Right lung (tissue), 10 donors: ENCODE measurements at places on chromosomes 12 and 14.
A peak's percentile ranks its signal among the peaks of the same experiment; 100 is the strongest.

- no peak for DNase-seq
Measured at GRCh38 chr14:100849115-100849781, 23.3 kb downstream of the MEG3 start.

GRCh38 chr12:115452751-115453281 is 768.8 kb upstream of the TBX3 start:
- DNase-seq = no peak

DNA sequence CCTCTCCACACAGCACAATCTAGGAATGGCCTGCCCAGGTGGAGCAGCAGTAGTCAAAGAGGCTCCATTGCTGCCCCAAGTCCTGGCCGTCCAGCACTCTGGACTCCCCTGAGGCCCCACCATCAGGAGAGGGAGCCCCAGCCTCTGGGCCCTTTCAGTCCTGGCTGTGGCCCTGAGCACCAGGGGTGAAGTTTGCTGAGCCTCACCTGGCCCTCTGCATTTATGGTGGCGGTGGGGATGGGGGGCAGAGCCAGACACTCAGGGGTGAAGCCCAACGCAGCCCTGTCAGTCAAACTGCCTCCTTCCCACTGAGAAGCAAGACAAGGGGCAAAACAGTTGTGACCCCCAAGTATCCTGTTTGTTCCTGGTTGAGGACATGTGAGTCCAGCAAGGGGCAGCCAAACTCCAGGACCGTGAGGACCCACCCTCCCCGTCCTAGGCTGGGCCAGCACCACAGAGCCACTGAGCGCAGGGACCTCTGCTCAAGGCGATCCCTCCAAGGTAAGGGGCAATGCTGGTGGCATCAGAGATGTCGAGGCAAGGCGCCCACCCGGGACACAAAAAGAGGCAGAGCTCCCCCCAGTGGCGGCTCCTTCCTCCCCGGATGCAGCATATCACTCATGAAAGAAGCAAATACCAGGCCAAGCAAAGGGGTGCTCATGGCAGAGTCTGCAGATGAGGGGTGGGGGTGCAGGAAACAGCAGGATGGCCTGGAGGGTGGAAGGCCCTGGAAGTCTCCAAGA is 4.8 kb upstream of the AMN start:
- DNase-seq = peak; percentile 31

DNA sequence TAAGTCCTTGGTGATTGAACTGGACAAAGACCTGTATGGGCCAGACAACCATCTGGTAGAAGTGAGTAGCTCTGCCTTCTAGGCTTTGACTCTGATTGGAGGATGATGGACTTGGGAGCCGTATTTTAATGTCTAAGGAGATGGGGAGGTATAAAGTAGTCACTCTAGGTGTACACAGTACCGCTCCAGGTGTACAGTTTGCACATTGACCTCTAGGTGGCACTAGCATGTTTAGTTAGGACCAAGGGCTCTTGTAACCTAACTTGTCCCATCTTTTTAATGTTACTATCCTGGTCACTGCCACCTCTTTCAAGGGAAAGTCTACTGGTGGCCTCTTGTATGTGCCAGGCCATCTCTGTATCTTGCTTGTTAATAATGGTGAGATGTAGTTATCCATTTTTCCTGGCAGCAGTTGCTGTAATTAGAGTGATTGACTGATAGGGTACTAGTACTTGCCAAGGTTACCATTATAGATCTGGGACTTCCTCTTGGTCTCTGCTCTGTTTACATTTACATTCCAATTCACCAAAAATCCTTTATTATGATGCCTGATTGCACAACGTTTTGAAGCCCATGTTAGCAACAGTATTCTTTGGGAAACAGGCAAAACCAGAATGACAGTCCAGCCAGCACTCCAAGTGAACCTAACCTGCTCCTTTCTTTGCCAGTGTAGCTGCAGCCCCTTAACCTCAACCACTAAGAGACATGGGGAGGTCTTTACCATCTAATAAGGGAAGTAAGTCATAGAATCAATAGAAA is 3.6 kb downstream of the SMARCD1 start:
- no peak for DNase-seq

GRCh38 chr12:112590281-112590680 is 171.5 kb downstream of the PTPN11 start:
- DNase-seq = no peak

DNA sequence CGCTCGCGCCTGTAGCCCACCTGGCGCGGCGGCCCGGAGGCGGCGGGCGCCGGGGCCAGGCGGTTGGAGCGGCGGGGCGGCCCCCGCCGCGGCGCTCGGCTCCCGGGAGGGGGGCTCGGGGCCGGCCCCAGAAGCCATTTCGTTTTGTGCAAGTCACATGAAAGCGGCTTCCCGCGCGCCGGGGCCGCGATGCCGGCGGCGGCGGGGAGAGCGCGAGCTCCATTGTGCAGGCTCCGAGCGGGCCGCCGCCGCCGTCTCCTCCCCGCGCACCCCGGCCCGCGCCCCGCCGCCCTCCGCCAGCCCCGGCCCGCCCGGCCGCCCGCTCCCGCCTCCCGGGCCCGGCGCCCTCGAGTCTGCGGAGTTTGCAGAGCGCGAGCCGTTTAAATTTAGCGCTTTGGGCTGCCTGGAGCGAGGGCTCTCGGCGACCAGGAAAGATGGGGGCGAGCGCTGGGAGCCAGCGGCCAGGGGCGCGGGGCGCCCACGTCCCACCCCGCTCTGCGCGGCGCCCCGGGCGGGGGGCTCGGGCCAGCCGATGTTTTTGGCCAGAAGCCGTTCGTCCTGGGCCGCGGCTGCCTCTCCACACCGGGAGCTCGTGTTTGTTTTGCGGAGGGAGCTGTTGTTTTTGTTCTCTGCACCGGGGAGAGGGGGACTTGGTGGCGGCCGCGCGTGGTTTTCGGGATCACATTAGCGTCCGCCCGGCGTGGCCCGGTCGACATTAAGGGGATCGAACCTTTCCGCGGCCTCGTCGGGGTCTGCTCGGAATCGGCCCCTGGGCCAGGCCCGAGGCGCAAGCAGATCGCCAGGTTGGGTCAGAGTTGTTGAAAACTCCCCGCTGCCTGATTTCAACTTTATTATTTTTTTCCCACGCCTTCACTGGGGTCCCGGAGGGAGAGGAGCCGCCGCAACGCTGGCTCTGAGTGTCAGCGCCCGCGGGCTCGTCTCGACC is 982 bp downstream of the BCL7A start:
- DNase-seq = no peak

- no peak for DNase-seq
Measured at GRCh38 chr12:48009471-48009870, 5.2 kb upstream of the COL2A1 start.

DNA sequence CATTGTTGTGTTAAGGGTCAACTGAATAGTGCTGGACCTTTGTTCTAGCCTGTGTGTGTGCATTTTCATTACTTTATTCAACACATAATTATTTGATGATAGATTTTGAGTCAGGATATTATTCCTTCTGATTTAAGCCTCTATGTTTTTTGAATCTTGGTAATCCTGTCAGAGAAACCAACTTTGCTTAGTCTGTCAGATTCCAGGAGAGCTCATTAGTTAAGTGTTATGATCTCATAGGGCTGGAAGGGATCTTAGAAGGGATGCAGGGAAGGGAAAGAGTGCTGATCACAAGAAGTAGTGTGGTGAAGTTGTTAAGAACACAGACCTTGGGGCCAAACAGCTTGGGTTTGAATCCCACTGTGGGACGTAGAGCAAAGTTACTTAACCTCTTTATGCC is 52.9 kb downstream of the SCN8A start:
- no peak for DNase-seq

- no peak for DNase-seq
Measured at GRCh38 chr12:93868771-93869170, 191.6 kb downstream of the CRADD start.

DNA sequence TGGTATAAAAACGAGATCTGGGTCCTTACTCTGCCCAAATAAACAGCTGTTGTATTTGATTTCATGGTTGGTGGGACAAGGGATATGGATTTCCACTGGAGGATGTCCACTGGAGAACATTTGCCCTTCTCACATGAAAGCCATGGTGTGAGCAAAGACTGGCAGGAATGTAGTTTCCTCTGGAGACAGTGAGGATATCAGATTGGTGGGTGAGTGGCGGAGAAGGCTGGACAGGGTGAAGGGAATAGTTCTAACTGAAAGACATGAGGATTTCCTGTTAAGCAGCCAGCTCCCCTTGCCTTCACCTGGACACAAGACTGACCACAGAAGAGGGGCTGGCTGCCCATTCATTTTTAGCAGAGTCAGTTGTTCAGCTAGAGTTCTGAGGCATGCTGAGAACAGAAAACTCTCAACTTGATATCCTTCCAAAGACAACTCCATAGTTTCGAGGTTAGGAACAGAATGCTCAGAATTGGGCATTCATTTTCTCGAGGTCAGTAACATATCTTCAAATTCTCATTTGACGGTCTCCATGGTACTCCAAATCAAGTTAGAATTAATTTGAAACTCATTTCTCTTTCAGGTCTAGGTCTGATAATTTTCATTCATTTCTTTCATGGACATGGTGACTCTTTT is 365.7 kb downstream of the LRIG3 start:
- no peak for DNase-seq

GRCh38 chr14:71214241-71214640 is 307.0 kb downstream of the PCNX1 start:
- DNase-seq = no peak

DNA sequence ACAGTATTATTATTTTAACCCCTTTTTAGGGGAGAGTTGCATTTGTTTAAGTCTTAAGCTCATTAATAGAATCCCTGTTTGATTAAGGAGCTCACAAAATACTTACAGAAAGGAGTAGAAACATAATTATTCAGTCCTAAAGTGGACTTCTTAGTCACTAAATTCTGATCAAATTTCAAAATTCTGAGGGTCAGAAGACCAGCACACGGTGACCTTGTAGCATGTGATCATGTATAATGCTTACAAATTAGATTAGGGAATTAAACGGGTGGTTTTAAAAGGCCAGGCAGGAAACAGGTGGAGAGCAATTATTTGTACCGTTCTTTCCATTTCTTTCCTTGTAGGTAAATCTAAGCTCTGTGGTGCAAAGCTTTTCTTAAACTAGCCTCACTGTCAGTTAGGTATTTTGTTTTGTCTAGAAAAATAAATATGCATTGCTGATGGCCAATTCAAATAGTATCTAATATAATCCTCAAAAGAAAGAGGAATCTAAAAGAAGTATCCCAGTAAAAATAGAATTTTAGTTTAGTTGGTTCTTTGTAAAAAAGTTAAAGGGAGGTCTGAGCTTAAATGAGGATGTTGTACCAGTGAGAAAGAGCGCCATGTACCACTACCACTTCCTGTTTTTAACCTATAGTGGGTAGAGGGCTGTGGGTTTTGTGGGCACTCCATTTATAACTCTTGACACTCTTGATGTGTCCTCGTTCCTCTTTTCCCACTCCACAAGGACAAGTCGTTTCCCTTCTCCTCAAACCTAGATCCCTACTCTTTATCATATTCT is 51.1 kb downstream of the SLC38A1 start:
- no peak for DNase-seq

GRCh38 chr14:85233756-85234155 is 296.2 kb upstream of the FLRT2 start:
- no peak for DNase-seq

- no peak for DNase-seq
Measured at GRCh38 chr14:74514471-74514941, 20.9 kb downstream of the ISCA2 start.

DNA sequence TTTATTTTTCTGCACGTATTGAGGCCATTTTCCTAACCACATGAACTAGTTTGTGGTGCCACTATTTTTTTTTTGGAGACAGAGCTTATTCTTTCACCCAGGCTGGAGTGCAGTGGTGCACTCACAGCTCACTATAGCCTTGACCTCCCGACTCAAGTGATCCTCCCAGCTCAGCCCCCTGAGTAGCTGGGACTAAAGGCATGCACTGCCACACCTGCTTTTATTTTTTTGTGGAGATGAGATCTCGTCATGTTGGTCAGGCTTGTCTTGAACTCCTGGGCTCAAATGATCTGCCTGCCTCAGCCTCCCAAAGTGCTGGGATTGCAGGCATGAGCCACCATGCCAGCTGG is 60.1 kb downstream of the DIP2B start:
- no peak for DNase-seq

- DNase-seq = no peak
Measured at GRCh38 chr12:62698701-62699101, 232.1 kb downstream of the MON2 start.

- DNase-seq = no peak
Measured at GRCh38 chr12:31267966-31268365, 58.0 kb downstream of the SINHCAF start.

DNA sequence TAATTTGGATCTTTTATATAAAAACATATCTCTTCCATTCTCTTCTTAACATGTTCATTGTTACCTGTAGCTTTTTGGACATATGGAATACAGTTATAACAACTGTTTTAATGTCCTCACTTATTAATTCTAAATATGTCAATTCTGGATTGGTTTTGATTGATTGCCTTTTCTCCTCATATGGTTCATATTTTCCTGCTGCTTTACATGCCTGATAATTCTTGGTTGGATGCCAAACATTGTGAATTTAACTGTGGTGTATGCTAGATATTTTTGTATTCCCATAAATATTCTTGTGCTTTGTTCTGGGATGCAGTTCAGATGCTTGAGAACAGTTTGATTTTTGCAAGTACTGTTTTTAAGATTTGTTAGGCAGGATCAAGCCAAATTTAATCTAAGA is 10.8 kb downstream of the C14orf132 start:
- no peak for DNase-seq

GRCh38 chr12:1769809-1770494 is 50.4 kb upstream of the LRTM2 start:
- DNase-seq = no peak

DNA sequence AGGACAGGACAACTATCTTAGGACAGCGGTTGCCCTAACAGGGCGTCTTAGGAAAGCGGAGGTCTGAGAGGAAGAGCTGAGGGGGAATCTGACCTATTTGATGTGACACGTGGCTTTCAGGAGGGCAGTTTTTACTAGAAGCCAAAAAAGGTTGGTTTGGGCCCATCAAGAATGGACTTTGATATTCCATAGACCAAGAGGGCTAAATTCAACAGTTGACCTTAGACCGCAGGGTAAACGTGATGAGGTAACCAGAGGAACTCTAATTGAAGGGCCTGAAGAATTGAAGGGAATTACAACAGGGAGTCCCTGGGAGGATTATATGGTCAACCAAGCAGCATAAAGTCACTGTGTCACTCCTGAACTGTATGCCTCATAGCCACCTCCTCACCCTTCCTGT is 11.5 kb downstream of the C1S start:
- no peak for DNase-seq

DNA sequence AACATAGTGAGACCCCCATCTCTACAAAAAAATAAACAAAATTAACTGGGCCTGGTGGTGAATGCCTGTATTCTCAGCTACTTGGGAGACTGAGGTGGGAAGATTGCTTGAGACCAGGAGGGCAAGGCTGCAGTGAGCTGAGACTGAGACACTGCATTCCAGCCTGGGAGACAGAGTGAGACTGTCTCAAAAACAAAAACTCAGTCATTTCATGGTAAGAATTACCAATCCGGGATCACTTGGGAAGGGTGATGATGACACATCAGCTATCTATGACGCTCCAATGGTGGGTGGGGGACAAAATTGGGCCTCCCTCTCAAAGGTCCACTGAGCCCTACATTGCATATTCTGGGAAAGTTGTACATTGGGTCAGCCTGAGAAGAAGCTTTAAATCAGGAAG is 47.7 kb downstream of the SERPINA3 start:
- DNase-seq = no peak
